ENCODE measurements at places on chromosomes 6 and 20. TPM values are rescaled to one million over a fixed set of nuclear protein-coding genes. Genes with fewer than 3 reads are reported as not detected.
A peak's percentile ranks its signal among the peaks of the same experiment; 100 is the strongest.

DNA sequence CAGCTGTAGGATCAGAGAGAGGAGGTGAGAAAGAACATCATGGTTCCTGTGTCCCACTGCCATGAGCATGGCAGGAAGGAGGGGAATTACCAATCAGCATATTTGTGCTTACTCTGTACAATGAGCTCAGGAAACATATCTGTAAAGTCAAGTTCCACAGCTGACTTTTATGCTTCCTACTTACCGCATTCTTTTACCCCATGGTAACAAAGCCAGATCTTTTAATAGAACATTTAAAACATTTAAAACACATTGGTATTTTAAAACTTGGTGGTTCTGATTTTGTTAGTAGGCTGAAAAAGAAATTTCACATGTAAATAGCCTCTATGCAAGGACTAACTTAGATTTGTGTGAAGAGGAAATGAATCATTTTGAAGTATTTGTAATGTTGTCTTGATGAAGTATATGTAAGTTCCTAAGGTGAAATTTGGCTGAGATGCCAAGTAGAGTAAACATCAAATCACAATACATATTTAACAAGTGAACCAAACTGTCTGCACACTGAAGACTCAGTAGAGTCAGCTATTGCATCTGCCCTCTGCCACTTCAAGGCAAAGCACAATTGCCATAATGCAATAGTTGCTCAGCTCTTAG, 114.7 kb downstream of the GJA10 start:
- no peak overlapping the region for H3K27ac ChIP-seq
- no peaks in the 10 kb centered on the region for H3K27me3 ChIP-seq
- no peaks in the 10 kb centered on the region for H3K36me3 ChIP-seq

DNA sequence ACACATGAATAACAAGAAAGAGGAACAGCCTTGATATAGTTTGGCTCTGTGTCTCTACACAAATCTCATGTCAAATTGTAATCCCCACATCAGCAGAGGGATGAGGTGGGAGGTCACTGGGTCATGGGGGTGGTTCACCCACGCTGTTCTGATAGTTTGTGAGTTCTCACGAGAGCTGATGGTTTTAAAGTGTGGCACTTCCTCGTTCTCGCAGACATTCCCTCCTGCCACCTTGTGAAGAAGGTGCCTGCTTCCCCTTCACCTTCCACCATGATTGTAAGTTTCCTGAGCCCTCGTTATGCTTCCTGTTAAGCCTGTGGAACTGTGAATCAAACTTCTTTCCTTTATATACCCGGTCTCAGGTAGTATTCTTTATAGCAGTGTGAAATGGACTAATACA, 13.1 kb downstream of the SRPK1 start:
- peaks cover 12% of the 10 kb centered on the region for H3K36me3 ChIP-seq
- no peaks in the 10 kb centered on the region for H3K4me1 ChIP-seq
- no peak overlapping the region for H3K27ac ChIP-seq
- H3K4me3 ChIP-seq: no peak overlapping the region

DNA sequence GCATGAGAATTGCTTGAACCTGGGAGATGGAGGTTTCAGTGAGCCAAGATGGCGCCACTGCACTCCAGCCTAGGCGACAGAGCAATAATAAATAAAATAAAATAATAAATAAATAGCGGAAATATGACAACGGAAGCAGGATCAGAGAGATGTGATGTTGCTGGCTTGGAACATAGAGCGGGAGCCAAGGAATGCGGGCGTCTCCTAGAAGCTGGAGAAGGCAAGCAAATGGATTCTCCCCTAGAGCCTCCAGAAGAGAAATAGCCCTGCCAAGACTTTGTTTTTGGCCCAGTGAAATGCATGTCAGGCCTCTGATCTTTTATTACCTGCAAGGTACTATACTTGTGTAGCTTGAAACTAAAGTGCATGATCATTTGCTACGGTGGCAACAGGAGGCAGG, 12.4 kb downstream of the KIAA1755 start:
- H3K4me3 ChIP-seq: no peak overlapping the region
- H3K27ac ChIP-seq: no peak overlapping the region

The HLA-DQA1 gene
- 287 TPM for polyA plus RNA-seq

GRCh38 chr6:106537662-106538061, 91.6 kb downstream of the RTN4IP1 start:
- H3K27me3 ChIP-seq: no peaks in the 10 kb centered on the region
- H3K4me3 ChIP-seq: no peak overlapping the region
- no peak overlapping the region for H3K27ac ChIP-seq
- H3K4me1 ChIP-seq: peaks cover 16% of the 10 kb centered on the region
- DNase-seq: no peak

- H3K4me1 ChIP-seq: peaks cover 4% of the 10 kb centered on the region
- DNase-seq: no peak
- H3K4me3 ChIP-seq: no peak overlapping the region
- H3K27me3 ChIP-seq: no peaks in the 10 kb centered on the region
These were observed 30.9 kb downstream of the TBC1D7 start for GRCh38 chr6:13297391-13297790.

The FHL5 gene
- not detected for polyA plus RNA-seq

DNA sequence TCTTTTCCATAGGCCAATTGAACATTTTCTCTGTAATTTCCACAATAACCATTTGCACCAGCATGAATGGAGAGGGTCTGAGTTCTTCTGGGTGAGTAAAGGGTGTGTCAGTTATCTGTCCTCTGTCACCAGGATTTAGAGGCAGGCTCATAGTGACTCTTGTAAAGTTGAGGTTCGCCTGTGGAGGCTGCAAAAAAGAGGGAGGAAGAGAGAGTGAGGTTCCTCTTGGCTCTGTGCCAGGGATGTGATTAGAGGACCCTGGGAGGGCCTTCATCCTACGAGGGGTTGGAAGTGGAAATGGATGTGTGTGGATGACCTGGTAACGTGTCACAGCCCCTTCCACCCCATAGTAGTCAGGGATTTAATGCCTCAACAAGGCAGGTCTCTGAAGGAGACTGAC, 242.0 kb downstream of the ESR1 start:
- DNase-seq: no peak
- H3K36me3 ChIP-seq: no peaks in the 10 kb centered on the region
- no peak overlapping the region for H3K27ac ChIP-seq

The CAP2 gene
- polyA plus RNA-seq: not detected

DNA sequence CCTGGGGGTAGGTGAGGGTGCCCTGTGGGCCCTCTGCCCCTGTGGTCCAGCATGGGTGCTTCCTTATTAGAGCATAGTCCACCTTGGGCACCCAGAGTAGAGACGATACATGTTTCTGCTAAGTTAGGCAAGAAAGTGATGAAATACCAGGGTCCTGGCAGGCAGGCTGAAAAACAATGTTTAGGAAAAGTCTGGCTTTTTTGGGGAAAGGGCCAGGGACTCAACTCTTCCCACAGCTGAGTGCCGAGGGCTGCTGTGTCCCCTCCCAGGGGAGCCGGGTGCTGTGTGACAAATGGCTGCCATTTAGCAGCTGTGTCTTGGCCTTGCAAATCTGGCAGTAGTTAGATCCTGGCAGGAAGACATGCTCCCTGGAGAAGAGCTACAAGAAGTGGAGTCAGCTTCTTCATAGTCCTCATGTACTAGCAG, 61.5 kb downstream of the RREB1 start:
- no peak for DNase-seq
- H3K27me3 ChIP-seq: no peaks in the 10 kb centered on the region
- 0 out of 2 replicates have a peak overlapping the region, but pooled peaks have one; percentile 9 for H3K27ac ChIP-seq
- H3K4me3 ChIP-seq: no peak overlapping the region

The HLA-DMB gene
- polyA plus RNA-seq: 157 TPM

- peaks cover 5% of the 10 kb centered on the region for H3K4me1 ChIP-seq
- no peaks in the 10 kb centered on the region for H3K36me3 ChIP-seq
- no peaks in the 10 kb centered on the region for H3K27me3 ChIP-seq
These were observed 91.1 kb downstream of the MRPL14 start for GRCh38 chr6:44036196-44036595.

DNA sequence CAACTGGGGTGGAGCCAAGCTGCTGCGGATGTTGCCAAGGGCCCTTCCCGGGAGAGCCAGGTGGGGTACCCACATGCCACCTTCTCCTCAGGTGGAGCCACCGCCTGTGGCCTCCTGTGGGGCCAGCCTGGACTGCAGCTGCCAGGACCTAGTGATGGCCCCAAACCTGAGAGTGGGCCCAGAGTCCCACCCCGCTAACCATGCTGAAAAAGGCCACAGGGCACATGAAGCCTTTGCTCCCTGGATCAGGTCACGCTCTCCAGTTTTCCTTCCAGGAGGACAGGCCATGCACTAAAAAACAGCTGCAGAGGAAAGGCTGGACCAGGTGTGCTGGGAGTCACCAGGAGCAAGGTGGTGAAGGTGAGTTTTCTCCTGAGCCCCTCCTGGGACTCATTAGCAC, 73.9 kb upstream of the SLC22A16 start:
- H3K4me1 ChIP-seq: no peaks in the 10 kb centered on the region
- H3K27ac ChIP-seq: no peak overlapping the region
- no peak overlapping the region for H3K4me3 ChIP-seq
- no peaks in the 10 kb centered on the region for H3K27me3 ChIP-seq
- no peak for DNase-seq

DNA sequence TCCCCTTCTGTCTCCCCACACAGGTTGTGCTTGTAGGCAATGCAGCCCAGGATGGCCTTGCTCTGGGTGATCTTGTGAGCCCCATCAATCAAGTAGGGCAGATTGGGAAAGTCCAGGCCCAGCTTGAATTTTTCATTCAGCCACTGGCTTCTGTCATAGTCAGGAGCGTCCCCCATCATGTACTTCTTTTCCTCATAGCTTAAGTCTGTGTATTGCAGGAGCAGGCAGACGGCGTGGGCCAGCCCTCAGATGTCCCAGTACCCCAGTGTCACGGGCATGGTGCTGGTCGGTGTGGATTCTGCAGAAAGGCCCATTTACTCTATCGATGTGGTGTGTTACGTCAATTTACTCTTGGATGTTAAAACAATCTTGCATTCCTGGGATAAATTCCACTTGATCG, 40.1 kb upstream of the SLC16A10 start:
- H3K27ac ChIP-seq: no peak overlapping the region
- no peaks in the 10 kb centered on the region for H3K36me3 ChIP-seq
- no peak overlapping the region for H3K4me3 ChIP-seq

GRCh38 chr6:6711031-6711785, 122.7 kb downstream of the LY86 start:
- no peak overlapping the region for H3K27ac ChIP-seq
- no peak for DNase-seq
- no peaks in the 10 kb centered on the region for H3K27me3 ChIP-seq
- H3K4me1 ChIP-seq: peaks cover 23% of the 10 kb centered on the region

DNA sequence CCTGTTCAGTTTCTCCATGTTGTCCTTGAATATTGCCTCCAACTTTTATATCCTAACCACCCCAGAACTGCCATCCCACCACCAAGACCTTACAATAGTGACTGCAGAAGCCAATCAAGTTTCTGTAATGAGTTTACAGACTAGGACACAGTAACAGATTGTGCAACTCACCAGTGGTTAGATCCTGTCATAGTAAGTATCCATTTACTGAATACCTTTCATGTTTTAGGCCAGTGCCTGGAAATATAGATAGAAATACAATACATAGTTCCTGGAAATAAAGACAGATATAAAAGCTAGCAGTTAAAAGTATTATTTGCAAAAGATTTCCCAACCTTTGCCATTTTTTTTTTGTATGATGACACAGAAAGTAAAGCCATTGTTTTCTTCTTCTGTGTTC, 471.8 kb upstream of the BTBD3 start:
- H3K4me1 ChIP-seq: no peaks in the 10 kb centered on the region
- H3K36me3 ChIP-seq: no peaks in the 10 kb centered on the region
- no peak overlapping the region for H3K4me3 ChIP-seq
- H3K27ac ChIP-seq: no peak overlapping the region
- DNase-seq: no peak

The NOL4L gene
- 7.9 TPM for polyA plus RNA-seq

The SCRT2 gene
- not detected for polyA plus RNA-seq

GRCh38 chr6:161195386-161195785, 78.5 kb downstream of the AGPAT4 start:
- no peak for DNase-seq
- H3K4me1 ChIP-seq: no peaks in the 10 kb centered on the region

The GMDS gene
- 26.0 TPM for polyA plus RNA-seq

- H3K4me1 ChIP-seq: no peaks in the 10 kb centered on the region
- H3K36me3 ChIP-seq: no peaks in the 10 kb centered on the region
- no peak for DNase-seq
- H3K4me3 ChIP-seq: no peak overlapping the region
- no peak overlapping the region for H3K27ac ChIP-seq
These were observed 6.1 kb upstream of the DOK5 start for GRCh38 chr20:54469293-54469692.

DNA sequence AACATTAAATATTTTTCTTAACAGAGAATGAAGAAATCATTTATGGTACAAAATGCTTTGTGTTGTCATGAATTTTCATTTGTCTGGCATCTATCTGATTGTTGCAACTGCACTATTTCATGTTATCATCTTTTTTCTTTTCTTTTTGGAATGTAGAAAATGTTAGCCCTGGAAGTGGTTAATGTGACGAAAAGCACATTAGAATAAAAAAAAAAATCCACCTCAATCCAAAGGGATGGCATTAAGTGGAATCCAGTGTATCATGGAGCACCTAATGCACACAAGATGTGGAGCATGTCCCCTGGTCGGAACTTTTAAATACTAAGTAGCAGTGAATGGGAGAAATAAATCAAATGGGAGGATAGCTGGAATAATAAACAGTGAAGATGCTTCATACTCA, 172.9 kb upstream of the MCHR2 start:
- no peak for DNase-seq
- H3K4me3 ChIP-seq: no peak overlapping the region
- no peaks in the 10 kb centered on the region for H3K36me3 ChIP-seq

- H3K27ac ChIP-seq: no peak overlapping the region
- no peak overlapping the region for H3K4me3 ChIP-seq
- H3K36me3 ChIP-seq: no peaks in the 10 kb centered on the region
- DNase-seq: no peak
- peaks cover 11% of the 10 kb centered on the region for H3K4me1 ChIP-seq
- H3K27me3 ChIP-seq: no peaks in the 10 kb centered on the region
These were observed 11.8 kb downstream of the ADTRP start for GRCh38 chr6:11766589-11767450.

DNA sequence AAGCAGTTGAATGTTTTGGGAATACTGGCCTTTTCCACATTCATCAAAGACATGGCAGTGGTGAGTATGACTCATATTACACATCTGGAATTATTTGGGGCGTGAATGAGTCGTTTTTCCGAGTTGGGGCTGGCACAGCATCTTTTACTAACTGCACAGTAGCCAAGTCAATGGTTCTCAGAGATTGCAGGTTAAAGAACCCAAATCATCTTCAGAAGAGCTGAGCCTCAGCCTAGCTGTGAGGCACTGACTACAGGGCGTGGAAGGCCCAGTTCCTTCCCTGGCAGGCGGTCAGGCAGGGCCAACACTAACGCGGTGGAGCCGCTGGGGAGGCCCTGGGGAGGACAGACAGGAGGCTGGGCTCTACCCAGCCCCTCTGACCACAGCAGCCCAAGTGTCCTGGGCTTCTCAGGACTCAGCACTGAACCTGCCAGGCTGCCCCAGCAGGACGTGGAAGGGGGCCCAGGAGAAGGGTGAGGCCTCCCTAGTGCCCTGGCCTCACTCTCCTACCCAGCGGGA, 20.1 kb upstream of the HELZ2 start:
- no peaks in the 10 kb centered on the region for H3K4me1 ChIP-seq
- H3K27ac ChIP-seq: no peak overlapping the region
- no peak for DNase-seq

The ASIP gene
- not detected for polyA plus RNA-seq
